Right renal pelvis (tissue), 4 donors: ENCODE measurements at places on chromosomes 3 and 15. TPM values are rescaled to one million over a fixed set of nuclear protein-coding genes. Genes with fewer than 3 reads are reported as not detected.

- DNase-seq: no peak
Measured at GRCh38 chr3:13718436-13718835, 161.4 kb downstream of the WNT7A start.

Gene PIERCE2
- polyA plus RNA-seq: 5.3 TPM

Gene GATM
- 234 TPM for polyA plus RNA-seq

DNA sequence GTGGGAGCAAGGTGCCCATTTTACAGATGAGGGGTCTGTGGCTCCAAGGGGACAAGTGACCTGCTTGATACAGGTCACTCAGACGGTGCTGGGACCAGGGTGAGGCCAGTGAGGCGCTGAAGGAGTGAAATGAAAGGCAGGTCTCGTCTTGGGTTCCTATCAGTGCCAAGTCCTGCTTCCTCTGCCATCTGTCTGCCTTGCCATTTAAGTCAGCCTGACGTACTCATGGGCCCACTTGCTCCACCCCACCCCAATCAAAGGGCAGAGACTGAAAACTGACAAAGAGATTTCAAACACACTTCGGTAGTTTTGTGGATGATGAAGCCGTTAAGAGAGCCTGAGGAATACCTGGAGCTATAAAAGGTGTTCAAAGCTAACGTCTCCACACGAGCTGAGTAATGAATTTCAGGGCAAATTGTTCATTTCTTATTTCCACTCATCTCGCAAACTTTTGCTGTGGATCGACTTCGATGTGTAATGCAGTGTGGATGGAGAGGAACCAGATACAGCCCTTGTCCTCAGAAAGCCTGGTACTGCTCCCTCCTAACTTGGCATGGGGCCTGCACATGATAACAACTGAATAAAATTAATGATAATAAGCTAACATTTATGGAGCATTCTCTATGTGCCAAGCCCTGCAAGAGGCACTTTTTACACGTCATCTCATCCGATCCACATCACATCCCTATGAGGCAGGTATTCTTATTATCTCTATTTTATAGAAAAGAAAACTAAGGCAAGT is 36.6 kb downstream of the ATP2B2 start:
- DNase-seq: no peak

Gene UBL7
- 73.9 TPM for polyA plus RNA-seq

GRCh38 chr3:27567251-27567650 is 83.1 kb upstream of the SLC4A7 start:
- no peak for DNase-seq

DNA sequence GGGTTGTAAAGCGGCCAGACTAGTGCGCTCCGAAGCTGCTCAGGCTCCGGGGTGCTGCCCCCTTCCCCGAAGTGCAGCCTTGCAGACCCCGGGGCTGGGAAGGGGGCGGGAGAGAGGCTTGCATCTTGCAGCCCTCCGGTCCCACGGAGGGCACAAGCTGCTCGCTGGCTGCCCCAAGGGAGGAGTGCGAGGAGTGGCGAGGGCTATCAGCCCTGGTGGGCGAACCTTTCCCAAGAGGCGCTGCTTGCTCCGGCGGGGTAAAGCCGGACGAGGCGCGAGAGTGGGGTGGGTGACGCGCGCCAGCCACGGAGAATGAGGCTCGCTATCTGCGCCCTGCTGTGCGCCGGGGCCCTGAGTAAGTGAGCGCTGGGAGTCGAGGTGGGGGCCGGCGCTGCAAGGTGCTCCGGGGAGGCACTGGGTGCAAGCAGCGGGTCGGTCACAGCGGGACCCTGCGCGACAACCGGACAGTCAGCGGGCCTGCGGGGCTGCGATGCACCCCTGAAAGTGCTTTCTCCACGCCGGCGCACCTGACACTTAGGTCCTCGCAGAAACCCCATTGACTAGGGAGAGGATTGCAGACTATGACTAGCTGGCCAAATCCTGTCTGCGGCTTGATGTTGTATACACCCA is 12.7 kb upstream of the TOPBP1 start:
- no peak for DNase-seq

GRCh38 chr3:151305775-151306151 is 10.9 kb downstream of the GPR87 start:
- DNase-seq: no peak

Gene TTLL13
- 0.19 TPM for polyA plus RNA-seq

- DNase-seq: peak; percentile 28
Measured at GRCh38 chr15:78979456-78980320, 34.8 kb upstream of the CTSH start.

Gene TP63
- 0.91 TPM for polyA plus RNA-seq

Gene PCOLCE2
- 5.5 TPM for polyA plus RNA-seq

DNA sequence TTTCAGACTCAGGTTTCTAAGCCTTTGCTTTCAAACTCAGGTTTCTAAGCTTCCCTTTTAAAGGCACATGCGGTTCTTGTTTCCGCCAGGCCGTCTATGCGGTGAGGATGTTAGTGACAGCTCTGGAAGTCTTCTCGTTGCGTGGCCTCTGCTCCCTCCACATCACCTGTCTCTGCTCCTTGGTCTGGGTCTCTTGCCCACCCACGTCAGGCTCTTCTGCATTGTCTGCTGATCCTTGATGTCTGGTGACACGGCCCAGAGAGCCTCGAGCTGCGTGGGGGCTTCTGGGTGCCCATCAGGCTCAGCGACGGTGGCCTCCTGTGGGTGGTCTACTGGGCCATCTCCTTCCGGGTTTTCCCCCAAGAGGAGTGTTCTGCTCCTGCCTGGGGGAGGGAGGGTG is 30.5 kb downstream of the KLF13 start:
- DNase-seq: no peak

- DNase-seq: no peak
Measured at GRCh38 chr15:78617516-78617915, 3.3 kb downstream of the CHRNA3 start.

DNA sequence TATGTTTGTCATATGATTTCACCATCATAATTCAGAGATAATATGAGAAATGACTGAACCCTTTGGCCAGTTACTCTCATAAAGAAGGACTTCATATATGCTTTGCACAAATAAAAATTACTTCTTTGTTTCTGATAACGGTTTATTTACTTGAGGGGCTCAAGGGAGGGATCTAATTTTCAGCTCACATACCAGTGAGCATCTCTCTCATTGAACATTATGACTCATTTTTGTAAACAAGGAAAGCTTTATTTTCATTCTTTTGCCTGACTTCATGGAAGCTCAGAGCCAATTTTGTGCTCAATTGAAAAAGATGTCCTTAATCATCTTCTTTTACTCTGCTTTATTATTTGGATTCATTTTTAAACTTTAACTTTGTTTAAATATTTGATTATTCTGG is 5.8 kb downstream of the NLGN1 start:
- DNase-seq: no peak

GRCh38 chr3:184716622-184717398 is 4.9 kb upstream of the MAGEF1 start:
- no peak for DNase-seq

DNA sequence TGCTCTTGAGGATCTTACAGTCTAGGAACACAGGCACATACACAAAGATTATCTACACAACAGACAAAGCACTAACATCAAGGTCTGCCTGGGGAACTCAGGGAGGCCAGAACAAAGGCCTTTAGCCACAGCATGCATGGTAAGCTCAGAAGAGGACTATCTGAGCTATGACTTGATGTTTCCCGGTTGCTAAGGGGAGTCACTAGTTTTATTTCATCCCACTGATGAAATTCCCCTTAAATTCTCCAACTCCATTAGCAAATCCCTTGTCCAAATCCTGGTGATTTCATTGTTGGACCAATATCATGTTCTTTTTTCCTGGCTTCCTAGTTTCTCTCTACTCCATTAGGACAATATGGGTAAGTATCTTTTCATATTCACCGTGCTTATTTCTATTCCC is 23.3 kb downstream of the FBN1 start:
- DNase-seq: no peak

DNA sequence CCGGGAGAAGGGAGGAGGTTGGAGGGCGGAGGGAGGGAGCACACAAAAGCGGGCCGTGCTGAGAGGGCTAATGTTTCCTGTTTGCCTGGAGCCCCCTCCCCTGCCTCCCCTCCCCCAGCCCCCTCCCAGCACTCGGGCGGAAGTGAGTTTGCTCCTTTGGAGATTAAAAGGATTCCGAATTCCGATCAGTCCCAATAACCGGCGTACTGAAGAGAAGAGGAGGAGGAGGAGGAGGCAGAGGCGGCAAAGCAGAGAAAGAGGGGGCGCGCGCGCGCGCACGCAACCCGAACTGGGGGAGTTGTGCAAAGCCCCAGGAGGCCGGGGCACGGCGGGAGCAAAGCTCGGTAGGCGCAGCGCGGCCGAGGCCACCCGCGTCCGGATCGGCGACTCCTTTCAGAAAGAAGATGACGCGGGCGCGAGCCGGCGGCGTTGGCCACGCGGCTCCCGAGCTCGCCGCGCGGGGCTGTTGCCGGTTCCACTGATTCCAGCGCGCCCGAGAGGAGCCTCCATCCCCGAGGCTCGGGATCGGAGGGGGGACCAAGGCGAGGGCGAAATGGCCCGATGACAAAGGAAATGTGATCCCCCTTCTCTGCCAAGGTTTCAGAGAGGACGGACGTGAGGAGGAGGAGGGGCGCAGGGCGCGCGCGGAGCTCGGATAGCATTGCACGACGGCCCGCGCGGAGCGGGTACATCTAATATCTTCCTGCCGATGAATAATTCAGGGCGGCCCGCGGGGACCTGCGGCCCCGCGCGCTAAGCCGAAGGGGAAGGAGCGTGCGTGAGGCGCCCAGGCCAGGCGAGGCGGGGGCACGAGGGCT is 1.1 kb upstream of the TRIM71 start:
- no peak for DNase-seq

GRCh38 chr15:43867096-43867495 is 40.3 kb downstream of the WDR76 start:
- DNase-seq: no peak

DNA sequence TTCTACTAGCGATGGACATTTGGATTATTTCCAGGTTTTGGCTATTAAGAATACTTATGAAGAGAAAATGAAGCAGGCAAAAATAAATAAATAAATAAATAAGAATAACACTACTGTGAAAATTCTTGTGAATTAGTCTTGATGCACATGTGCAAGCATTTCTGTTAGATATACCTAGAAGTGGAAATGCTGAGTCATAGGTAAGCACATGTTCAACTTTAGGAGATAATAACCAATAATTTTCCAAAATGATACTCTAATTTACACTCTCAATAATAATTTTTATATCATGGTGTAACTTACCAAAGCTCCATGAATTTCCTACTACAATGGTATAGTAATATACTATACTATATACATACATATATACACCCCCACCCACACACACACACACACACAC is 23.4 kb downstream of the EMC4 start:
- no peak for DNase-seq

Gene SNTN
- polyA plus RNA-seq: not detected

Gene SLC9C1
- 0.64 TPM for polyA plus RNA-seq

Gene ARIH1
- polyA plus RNA-seq: 201 TPM

Gene C2CD4A
- polyA plus RNA-seq: 0.39 TPM

- peak; percentile 65 for DNase-seq
Measured at GRCh38 chr15:68730471-68730919, 90.2 kb downstream of the ANP32A start.

Gene NECTIN3
- 48.2 TPM for polyA plus RNA-seq

DNA sequence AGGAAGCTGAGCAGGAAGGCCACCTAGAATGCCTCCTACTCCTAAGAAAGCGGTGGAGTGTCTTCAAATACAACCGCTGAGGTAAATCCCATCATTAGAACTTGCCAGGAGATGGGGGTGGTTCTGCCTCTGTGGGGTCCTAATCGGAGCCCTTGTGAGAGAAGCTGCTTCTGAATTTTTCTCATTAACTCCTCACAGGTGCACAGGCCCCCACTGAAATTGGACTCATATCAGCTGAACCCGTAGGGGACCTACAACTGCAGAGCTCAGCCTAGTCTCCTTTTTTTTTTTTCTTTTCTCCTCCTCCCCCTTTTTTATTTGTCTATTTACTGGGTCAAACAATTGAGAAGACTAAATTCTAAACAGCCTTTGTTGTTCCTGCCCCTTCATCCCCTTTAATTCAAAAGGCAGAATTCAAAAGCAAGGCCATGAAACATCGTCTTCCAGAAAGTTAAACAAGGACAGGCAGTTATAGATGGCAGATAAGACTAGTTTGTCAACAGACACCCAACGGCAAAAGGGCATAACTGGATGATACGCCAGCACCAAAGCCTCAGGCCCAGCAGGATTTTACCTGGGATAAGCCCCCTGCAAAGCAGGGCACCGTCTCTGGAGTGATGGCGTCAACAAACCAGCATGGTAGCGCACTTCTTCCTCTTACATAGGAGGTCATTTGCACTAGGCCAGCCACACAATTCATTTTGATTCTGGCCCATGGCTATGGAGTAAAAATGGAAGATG is 213.7 kb upstream of the HES1 start:
- no peak for DNase-seq

- no peak for DNase-seq
Measured at GRCh38 chr3:89058371-89058770, 49.0 kb upstream of the EPHA3 start.

Gene CPLX3
- not detected for polyA plus RNA-seq

DNA sequence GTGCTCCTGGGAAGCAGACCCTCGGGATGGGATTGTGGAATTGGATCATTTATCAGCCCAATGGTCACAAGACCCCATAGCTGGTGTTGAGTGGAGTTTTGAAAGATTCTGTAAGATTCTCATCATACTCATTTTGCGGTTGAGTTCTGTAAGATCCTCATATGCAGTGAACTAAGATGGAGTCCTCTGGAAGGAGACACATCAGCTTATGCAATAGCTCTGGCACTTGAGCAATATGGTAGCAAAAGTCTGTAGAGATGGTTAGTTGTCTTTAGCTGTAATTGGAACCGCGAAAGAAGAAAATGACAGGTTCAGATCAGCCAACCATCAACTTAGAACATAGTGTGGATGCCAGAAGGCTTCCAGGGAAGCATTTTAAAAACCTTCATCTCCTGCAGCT is 184.5 kb upstream of the TSC22D2 start:
- DNase-seq: no peak

DNA sequence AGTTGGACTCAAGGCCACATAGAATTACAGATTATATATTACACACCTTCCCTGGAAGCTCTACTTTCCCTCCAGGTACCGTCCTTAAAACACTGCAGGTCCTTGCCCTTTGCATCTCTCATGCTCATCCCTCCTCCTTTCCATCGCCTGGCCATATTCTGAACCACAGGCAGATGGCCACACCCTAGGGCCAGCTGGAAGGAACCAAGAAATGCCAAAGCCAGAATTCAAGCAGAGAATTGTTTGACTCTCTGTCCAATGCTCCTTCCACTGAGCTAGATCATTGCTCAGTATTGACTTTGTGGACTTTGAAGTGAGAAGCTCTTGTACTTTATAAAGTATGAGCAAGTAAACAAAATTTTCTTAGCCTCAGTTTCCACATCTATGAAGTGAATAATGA is 170.3 kb upstream of the SLC24A5 start:
- DNase-seq: no peak

Gene PPP1R14D
- polyA plus RNA-seq: 0.55 TPM

- no peak for DNase-seq
Measured at GRCh38 chr3:53238051-53238850, 17.6 kb downstream of the TKT start.

DNA sequence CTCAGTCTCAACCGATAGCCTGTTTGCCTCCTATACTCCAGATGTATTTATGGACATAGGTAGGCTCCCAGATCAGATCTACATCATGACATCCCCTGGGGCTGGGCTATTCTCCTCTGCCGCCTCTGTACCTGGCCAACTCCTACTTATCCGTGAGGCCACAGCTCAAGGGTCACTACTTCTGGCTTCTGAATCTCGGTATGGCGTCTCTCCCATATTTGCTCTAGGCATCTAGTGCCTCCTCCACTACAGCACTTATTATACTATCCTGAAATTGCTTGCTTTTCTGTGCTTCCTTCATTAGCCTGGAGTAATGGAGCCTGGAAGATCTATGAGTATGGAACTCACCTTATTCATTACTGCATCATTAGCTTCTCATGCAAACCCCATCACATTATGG is 172.6 kb upstream of the WNT5A start:
- no peak for DNase-seq

GRCh38 chr3:3015185-3016089 is 94.7 kb downstream of the IL5RA start:
- peak; percentile 63 for DNase-seq
